ENCODE measurements at places on chromosomes 5 and 9.
A peak's percentile ranks its signal among the peaks of the same experiment; 100 is the strongest.

DNA sequence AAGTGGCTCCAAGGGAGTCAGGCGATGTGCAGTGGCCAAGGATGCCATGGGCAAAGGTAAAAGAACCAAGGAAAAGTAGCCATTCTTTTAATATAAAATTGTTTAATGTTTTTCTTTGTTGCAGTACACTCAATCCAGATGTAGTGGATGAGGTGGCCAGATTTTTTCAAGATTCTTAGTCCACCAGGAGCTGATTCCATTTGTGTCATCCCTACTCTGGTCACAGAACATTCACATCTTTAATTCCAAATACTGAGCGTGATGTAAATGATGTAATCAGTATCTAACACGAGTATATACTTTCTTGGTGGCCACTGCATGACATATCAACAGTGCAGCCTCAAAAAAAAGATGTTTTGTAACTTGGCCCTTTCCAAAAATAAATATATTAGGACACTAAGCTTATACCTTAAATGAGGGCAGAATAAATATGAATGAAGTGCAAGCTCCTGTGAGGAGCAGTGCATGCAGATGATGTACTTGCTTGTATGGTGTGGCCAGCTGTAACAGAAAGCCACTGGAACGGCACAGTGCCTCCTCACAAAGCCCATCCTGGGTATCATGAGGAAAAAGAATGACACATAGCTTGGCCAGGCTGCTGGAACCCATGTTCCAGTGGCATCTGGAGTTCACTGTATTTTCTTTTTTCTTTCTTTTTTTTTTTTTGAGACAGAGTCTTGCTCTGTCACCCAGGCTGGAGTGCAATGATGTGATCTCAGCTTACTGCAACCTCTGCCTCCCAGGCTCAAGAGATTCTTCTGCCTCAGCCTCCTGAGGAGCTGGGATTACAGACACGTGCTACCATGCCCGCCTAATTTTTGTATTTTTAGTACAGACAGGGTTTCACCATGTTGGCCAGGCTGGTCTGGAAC, 6.5 kb upstream of the SPATA24 start:
- no peak for DNase-seq

GRCh38 chr5:139181835-139182452, 16.2 kb downstream of the SIL1 start:
- DNase-seq, result peak; percentile 86

DNA sequence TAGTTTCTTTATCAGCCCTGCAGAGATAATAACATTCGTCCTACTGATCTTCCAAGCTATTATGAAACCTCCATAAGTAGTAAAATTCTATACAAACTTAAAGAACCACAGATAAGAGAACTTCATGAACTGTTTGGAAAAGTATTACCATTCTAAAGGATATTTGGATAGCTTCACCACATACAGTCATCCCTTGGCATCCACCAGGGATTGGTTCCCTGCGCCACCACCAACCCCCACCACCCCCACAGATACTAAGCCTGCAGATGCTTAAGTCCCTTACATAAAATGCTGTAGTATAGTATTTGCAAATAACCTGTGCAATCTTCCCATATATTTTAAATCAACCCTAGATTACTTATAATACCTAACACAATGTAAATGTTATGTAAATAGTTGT, 61.4 kb upstream of the SHISAL2B start:
- DNase-seq, result no peak

GRCh38 chr5:95066048-95066447, 218.8 kb downstream of the MCTP1 start:
- no peak for DNase-seq

GRCh38 chr5:60852940-60853339, 8.9 kb upstream of the ELOVL7 start:
- DNase-seq, result no peak

DNA sequence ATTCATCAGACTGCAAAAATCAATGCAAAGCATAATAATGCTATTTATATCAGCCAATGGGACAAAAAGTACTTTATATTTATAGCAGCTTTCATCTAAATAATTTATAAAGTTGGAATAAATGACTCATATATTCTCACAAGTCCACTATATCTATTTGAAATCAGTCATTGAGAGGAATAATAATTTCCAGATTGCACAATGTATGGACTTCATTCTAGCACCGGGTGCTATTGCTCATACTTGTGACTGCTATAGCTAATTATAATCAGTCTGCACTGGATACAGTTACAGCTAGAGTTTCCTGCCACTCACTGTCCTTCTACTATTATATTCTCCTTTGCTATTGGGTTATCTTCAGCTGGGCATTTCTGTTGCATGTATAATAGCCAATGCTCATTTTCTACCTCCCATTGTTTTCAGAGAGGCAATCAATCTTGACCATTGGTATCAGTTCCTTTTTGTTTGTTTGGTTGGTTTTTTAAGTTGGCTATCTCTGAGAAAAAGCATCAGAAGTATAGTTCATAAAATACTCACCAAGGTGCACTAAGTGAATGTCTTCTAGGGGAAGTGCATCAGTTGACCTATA, 1.9 kb downstream of the CDH18 start:
- no peak for DNase-seq

GRCh38 chr5:178839319-178839704, 20.4 kb upstream of the ZNF354B start:
- DNase-seq, result no peak

DNA sequence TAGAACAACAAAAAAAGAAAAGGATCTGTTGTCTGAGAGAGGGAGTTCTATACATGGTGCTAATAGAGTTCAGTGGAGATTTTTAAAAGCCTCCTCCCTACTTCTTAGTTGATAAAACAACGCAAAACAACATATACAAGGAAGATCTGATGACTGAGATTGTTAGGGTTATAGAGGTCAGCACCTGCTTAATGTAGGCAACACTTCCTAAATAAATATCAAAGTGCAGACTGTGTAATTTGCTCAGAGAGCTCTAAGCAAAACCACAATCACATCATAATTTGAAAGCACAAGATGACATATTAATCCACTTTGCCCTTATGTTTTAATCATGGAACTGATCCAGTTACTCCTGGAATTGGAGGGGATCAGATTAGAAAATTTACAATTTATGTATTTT, 474.5 kb downstream of the PRR16 start:
- no peak for DNase-seq

DNA sequence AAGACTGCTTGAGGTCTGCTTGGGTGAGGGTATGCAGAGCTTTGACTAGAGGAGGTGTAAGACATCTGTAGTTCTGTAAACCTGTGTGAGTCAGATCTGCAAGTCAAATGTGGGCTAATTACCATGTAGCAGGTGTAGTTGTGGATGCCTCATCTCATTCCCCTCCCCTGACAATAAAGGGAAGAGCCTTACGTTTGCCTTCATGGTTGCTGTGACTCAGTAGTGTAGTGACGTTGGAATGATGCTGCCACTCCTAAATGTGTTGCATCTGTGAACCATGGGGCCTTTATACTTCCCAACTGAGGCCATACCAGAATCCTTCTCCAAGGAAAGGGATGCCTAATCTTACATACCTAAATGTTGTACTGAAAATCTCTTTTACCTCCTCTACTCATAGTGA, 26.0 kb downstream of the PRDM6 start:
- DNase-seq, result no peak

GRCh38 chr9:115671963-115672305, 481.7 kb upstream of the PAPPA start:
- DNase-seq, result no peak

DNA sequence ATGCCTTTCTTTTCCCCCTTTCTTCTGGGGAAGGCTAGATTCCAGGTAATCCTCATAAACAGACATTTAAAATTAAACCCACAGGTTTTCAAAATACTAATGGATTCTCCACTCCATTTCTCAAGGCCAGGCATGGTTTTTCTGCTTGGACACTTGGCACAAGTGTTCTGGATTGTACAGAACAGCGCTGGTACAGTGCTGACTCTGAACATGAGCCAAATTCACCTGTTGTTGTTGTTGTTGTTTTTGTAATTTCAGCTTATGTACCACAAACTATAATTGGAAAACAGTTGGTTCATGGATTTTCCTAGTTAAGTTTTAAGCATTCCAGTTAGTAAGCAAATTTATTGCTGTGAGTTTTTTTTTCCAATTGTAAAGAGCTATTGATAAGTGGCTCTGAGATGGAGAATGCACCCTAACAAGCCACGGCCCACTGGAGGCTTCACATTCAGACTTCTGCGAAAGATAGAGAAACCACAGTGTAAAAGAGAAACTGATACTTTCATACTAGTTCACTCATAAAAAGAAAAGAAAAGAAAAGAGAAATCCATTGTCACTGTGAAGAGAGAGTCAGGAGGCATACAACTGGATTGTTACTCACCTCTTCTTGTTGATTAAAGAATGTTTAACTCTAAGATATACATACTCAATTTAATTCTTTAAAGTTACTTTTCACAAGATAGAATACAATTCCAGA, 16.2 kb upstream of the ITGA1 start:
- no peak for DNase-seq

GRCh38 chr5:143680672-143681259, 131.2 kb upstream of the HMHB1 start:
- DNase-seq, result no peak

DNA sequence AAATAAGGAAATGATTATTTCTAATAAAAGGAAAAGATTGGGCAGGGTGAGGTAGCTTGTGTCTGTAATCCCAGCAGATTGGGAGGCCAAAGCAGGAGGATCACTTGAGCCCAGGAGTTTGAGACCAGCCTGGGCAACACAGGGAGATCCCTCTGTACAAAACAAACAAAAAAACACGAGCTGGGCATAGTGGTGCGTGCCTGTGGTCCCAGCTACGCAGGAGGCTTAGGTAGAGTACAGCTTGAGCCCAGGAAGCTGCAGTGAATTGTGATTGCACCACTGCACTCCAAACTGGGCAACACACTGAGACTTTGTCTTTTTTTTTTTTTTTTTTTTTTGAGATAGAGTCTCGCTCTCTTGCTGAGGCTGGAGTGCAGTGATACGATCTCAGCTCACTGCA, 18.8 kb downstream of the GDA start:
- no peak for DNase-seq

- peak; percentile 85 for DNase-seq
Observed at GRCh38 chr5:149485655-149486615, 65.3 kb downstream of the CSNK1A1 start.

GRCh38 chr5:80973027-80973426, 12.9 kb downstream of the RASGRF2 start:
- no peak for DNase-seq

DNA sequence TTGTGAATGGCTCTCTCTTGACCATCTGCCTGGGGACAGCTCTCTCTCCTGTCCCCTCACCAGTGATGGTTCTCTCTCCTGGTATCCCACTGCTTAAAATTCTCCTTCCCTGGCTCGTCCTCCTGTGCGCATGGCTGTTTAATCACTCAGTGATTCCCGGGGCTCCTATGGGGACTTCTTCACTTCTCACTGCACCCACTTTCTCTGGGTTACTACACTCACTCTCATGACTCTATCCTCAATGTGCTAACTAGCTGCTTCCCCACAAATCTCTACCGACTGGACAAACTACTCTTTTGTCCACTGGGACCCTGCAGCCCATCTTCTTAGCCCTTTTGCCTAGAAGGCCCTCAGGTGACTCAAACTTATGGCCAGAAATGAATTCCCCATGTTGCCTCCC, 89.1 kb upstream of the TBC1D2 start:
- no peak for DNase-seq

GRCh38 chr5:53448851-53449250, 31.6 kb upstream of the FST start:
- DNase-seq, result no peak

- DNase-seq, result no peak
Observed at GRCh38 chr9:2790466-2790865, 53.4 kb downstream of the PUM3 start.

DNA sequence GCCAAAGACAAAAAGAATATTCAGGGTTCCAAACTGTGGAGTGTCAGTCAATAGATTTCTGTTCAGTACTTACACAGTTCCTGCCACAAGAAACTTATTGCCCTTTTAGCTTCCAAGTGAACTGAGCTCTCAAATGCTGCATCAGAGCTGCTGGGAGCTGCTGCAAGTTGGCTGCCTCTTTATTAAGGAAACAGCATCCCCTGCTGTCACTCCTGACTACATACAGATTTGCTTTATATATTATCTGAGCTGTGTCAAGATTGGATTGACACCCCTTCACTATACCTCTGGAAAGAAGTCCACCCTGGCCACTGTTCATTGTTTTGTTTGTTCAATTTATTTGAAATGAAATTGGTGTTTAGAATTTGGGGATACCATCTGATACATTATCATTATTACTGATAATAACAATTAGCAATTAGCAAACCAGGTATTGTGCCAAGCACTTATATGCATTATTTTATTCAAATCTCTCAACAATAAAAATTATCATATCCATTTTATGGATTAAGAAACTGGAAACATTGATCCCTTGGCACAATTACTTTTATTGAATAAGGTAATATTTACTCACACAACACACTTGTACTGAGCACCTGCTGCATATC, 16.4 kb upstream of the C5orf58 start:
- no peak for DNase-seq

GRCh38 chr9:114954956-114955582, 24.7 kb upstream of the TNFSF8 start:
- DNase-seq, result no peak

GRCh38 chr5:149988126-149988525, 12.3 kb downstream of the TIGD6 start:
- no peak for DNase-seq

DNA sequence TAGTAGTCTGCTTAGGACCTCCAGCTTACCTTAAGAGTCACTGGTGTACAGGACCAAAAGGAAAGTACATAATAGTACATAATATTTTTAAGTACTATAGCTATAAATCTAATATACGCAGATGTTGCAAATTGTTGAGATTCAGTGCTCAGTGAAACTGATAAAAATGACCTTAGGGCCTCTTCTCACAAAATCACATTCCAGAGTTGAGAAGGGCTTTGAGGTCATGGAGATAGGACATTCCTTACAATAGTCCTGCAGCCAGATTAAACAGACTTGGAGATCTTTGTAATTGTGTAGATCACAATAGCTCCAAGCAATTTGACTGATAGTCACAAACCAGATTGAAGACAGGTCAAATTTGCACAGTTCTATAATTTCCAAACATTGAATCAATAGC, 37.7 kb upstream of the PCSK1 start:
- no peak for DNase-seq

DNA sequence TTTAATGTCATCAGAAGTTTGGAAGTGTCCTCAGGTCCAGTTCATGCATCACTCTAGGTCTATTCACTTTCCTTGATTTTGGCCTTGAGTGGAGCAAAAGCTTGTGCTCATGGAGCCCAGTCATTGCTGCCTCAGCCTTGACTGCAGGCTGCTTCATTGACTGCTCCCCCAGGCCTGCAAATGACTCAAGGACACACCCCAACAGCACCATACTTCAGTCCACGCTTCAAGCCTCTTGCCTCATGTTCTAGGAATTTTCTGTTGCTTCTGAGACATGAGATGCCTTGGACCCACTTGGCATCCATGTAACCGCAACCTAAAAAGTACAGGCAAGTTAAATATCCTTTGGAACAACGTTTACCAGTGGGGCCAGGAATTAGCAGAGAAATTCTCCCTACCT, 193.7 kb downstream of the PIK3R1 start:
- DNase-seq, result no peak

GRCh38 chr5:54388811-54389210, 66.7 kb upstream of the HSPB3 start:
- DNase-seq, result no peak

GRCh38 chr9:130930804-130931349, 8.2 kb downstream of the FIBCD1 start:
- no peak for DNase-seq

Measured in foreskin melanocyte (primary cell).